ENCODE measurements at places on chromosomes 5 and 9. TPM values are rescaled to one million over a fixed set of nuclear protein-coding genes. Genes with fewer than 3 reads are reported as not detected.

The CARD6 gene
- 2.3 TPM for total RNA-seq

The PCDHB12 gene
- total RNA-seq = not detected

The SLC45A2 gene
- not detected for total RNA-seq

The TMOD1 gene
- 2.0 TPM for total RNA-seq

The SGCD gene
- 4.1 TPM for total RNA-seq

The DMRT2 gene
- total RNA-seq = not detected

The DMRTA1 gene
- 0.56 TPM for total RNA-seq

The MAT2B gene
- total RNA-seq = 39.7 TPM

The SLC6A7 gene
- total RNA-seq = 0.02 TPM

The PDE6A gene
- total RNA-seq = 0.30 TPM

All from A549 treated with dexamethasone at 1 μM for 4 hours (cell line).